Stimulated activated CD8-positive, alpha-beta memory T cell treated with anti-CD3 and anti-CD28 coated beads, Interleukin-15, amount 100 ng/mL, for 24 hours (primary cell): ENCODE measurements at places on chromosomes 1 and 21.

DNA sequence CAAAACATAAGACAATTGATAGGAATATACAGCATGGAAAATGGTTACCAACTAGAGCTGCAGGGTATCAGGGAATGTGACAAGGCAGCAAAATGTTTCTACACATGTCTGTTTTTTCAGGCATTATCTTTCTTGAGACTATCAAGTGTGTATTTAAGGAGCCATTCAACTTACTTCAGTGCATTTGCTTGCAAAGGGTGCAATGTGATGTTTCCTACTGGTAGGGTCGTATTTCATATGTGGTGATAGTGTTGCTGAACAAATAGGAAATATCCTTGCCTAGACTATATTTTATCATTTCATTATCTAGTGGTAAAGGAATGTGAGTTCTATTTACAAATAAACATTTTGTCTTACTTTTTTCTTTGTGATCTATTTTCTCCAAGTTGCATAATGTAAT, 42.4 kb downstream of the PTPRC start:
- DNase-seq = no peak

DNA sequence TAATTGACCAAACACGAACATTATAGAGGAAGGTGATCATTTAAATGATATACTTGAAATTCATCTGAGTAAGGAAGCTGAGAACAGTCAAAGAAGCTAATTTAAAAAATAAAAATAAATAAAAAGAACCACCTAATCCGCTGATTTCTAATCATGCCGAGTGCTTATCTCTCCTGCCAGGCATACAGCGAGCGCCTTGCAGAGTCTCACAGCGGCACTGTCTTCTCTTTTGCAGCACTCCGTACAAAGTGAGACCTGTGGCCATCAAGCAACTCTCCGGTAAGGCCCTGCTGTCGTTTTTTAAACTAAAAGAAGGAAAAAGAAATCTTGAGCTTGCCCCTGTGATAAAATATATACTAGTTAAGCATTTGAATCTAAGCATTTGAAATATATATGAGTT, 45.3 kb downstream of the PDE9A start:
- no peak for DNase-seq

DNA sequence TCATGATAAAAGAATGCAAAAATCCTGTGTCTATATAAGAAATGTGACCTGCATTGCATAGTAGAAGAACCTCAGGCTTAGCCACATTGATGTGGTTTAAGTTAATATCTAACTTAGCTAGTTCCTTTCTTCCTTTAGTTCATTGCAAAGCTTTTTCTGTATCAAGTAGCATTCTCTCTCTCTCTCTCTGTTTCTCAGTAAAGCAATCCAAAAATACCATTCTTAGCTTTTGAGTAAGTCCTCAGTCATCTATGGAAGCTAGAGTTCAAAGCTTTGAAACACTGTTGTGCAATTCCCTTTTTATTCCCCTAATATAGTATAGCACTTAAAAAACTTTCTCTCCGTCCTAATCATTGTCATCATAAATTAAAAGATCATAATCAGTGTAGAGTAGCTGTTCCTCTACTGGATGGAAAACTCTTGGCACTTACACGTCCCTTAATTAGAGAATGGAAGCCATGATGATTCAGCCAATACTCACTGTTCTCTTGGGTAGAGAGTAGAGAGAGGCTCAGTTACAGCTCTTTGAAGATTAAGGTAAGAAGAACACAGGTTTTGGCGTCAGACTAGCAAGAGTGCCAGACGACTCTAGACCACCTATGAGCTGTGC, 350.3 kb upstream of the LYPLAL1 start:
- DNase-seq = no peak

GRCh38 chr1:90936731-90937130, 85.1 kb downstream of the ZNF644 start:
- no peak for DNase-seq

DNA sequence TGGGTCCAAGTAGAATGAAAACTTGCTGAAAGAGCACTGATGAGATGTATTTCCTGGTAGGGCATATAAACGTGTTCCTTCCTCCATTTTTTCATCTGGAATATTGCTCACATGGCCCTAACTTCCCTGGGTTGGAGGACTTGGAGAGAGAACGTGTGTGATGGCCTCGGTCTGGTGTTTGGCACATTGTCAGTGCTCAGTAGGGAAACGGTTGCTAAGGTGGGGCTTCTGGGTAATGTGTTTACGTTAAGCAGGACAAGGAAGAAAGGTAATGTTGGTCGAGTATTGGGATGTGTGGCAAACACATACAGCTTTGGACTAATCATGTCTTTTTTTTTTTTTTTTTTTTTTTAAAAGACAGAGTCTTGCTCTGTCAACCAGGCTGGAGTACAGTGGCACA, 6.2 kb downstream of the TTF2 start:
- DNase-seq = no peak

GRCh38 chr21:45306453-45306831, 18.7 kb upstream of the POFUT2 start:
- no peak for DNase-seq

- no peak for DNase-seq
Measured at GRCh38 chr1:68232289-68233148, at the start of gene WLS. Gene WLS, minus strand, starts transcription at chr1:68232523. Its CDS starts 224 bp downstream, at chr1:68232299.

- DNase-seq = no peak
Measured at GRCh38 chr21:19463966-19464365, 1060.4 kb upstream of the TMPRSS15 start.

DNA sequence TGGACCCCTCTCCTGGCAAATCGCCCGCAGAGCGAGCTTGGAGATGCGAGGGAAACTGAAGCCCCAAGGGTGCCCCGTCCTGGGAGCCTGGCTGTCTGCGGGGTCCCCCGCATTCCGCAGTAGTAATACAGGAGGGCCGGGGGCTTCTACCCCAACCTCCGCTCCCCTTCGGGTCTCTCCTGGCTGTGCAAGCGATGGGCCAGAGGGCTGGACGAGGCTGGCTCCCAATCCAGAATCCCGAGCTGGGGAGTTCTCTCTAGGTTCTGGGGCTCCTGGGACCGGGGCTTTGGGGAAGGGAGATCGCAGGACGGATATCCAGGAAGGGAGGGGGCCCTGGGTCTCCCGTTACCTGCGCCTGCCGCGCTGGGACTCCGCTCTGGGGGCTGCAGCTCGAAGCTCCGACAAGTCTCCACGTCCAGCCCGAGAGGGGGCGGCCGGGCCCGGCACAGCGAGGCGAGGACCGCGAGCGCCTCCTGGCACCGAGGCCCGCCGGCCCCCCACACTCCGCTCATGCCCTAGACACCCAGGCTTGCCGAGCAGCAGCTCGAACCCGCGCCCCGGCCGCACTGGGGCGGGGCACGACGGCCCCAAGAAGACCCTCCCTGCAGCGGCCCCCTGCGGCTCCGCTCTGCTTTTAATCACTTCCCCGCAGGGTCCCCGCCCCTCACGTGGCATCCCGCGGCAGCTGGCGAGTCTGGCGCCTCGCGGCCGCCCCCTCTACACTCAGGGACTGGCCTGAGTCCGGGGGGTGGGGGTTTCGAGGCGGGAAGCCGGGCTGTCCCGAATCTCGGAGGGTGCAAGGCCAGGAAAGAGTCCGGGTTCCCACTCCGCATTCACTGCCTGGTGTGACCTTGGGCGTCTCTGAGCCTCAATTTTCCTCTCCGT, at the start of gene SYT6:
TSS of gene SYT6 (minus strand) at position 609 of the 885 bp plus-strand sequence. CDS start at position 512, 97 bp downstream.
- no peak for DNase-seq

GRCh38 chr1:204053893-204054292, 19.0 kb upstream of the SOX13 start:
- DNase-seq = no peak

DNA sequence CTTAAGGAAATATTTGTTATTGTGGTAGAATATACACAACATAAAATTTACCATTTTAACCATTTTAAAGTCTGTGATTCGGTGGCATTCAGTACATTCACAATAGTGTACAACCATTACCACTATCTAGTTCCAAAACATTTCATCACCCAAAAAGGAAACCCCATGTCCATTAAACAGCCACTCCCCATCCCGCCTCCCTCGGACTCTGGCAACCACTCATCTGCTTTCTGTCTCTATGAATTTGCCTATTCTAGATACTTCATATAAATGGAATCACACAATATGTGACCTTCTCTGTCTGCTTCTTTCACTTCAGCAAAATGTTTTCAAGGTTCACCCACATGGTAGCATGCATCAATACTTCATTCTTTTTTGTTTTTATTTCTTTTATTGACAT, 51.3 kb downstream of the PTP4A2 start:
- no peak for DNase-seq

DNA sequence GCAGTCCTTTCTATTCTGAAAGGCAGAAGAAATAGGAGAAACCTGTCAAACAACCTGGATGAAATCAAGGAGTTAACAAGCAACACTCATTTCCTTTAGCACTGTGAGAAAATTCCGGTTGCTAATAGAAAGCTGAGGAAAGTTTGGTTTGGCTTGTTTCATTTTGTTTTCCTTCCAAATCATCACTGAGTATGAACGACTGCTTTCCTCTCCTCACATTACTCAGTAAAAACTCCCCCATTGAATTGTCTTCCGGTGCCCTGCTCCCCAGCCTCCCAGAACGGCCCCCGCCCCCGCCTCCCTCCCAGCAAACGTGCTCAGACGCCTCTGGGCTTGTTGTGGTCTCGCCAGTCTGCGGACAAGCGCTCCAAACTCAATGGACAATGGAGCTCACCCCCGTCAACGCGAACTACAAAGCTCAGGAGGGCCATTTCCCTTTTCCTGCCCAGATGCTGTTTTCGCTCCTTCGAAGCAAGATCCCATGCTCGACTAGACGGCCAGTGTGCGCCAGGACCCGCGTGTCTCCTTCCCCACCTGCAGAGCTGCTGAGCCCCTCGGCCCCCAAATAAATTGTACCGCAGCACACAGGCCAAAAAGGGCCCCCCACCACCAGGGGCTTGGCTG, 747 bp downstream of the STX6 start:
- DNase-seq = peak; percentile 33

DNA sequence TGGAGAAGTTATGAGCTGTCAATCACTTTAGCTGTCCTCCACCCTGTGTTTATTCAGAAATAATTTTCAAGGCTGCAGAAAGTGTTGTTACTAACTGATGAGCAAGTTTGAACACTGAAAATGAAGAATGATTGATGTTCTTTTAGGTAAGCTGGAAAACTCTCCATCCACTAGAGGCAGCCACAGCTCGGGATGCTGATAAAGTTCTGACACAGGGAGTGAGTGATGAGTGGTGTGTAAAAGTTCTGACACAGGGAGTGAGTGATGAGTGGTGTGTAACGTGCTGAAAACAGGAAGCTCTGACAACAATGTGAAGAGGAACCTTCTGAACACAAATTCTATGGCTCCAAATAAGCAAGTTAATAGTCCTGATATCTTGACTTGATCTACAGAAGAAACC, 197.5 kb upstream of the PTBP2 start:
- DNase-seq = no peak

- DNase-seq = no peak
Measured at GRCh38 chr1:34276606-34277005, 99.9 kb downstream of the C1orf94 start.

DNA sequence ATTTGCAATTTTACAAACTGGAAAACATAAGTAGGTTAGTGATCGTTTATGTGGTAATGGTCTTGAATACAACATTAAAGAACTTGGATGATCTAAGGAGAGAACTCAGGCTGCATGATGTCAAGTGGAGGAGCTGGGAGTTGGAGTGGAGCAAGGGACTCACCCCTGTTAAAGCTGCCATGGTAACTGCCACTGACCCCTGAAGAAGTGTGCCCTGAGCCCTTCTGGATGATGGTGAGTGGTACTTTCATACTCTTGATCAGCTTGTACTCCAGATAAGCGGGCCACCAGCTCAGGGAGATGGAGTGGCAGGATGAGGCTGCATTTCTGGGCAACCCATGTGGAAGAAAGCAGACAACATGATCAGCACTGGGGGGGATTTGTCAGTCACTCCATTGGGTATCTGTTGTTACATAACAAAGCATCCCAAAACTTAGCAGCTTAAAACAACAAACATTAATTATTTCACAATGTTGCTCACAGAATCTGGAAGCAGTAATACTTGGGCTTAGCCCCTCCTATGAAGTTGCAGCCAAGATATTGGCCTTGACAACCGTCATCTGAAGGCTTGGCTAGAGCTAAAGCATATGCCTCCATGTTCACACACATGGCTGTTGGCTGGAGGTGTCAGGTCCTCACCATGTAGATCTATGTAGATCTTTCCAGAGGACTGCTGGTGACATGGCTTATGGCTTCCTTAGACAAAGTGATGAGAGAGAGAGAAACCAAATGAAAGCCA, 213.8 kb downstream of the DUSP10 start:
- no peak for DNase-seq

DNA sequence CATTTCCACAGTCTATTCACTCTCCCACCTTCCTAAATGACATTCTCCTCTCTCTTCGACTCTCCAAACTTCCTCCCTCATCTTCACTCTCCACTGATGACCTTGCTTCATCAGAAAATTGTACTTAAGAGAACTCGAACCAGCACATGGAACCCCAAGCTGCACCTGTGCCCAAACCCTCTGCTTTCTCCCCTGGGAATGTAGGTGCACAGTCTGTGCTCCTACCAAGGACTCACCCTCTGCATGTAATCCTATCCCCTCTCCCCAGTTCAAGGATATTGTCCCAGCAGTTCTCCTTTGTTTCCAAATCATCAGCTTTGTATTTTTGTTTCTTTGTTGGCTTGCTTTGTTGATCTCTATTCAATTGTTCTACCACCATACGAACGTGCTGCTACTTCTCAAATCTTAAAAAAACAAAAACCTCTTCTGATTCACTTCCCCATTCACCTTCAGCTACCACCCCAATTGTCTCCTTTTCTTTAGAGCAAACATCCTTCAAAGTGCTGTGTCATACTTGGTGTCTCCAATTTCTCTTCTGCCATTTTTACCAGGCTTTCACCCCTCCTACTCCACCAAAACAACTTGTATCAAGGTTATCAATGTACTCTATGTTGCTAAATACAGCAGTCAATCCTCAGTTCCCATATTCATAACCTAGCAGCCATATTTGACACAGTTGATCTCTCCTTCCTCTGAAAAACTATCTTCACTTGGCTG, 26.8 kb downstream of the RAB3B start:
- no peak for DNase-seq

GRCh38 chr21:44909719-44910118, 11.0 kb downstream of the ITGB2 start:
- no peak for DNase-seq

GRCh38 chr21:37764691-37765090, 151.6 kb downstream of the KCNJ6 start:
- no peak for DNase-seq

DNA sequence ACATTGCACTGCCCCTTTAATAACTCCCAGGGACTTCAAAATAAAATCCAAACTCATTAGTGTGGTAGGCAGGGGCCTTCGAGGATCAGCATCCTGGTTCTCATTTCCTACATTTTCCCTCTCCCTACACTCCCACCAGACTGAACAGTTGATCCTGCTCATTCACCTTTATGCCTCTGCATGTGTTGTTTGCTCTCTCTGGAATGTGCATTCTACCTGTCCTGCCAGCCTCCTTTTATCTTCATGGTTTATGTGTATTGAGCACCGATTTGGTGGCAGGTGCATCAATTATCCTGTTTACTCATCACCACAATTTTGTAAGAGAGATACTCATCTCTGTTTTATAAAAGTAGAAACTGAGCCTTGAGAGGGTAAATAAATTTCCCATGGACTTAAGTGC, 125.0 kb downstream of the ADSS2 start:
- no peak for DNase-seq

- DNase-seq = no peak
Measured at GRCh38 chr1:110634455-110635311, 28.5 kb upstream of the KCNA2 start.
